ENCODE measurements at places on chromosomes 11 and 22. TPM values are rescaled to one million over a fixed set of nuclear protein-coding genes. Genes with fewer than 3 reads are reported as not detected.

DNA sequence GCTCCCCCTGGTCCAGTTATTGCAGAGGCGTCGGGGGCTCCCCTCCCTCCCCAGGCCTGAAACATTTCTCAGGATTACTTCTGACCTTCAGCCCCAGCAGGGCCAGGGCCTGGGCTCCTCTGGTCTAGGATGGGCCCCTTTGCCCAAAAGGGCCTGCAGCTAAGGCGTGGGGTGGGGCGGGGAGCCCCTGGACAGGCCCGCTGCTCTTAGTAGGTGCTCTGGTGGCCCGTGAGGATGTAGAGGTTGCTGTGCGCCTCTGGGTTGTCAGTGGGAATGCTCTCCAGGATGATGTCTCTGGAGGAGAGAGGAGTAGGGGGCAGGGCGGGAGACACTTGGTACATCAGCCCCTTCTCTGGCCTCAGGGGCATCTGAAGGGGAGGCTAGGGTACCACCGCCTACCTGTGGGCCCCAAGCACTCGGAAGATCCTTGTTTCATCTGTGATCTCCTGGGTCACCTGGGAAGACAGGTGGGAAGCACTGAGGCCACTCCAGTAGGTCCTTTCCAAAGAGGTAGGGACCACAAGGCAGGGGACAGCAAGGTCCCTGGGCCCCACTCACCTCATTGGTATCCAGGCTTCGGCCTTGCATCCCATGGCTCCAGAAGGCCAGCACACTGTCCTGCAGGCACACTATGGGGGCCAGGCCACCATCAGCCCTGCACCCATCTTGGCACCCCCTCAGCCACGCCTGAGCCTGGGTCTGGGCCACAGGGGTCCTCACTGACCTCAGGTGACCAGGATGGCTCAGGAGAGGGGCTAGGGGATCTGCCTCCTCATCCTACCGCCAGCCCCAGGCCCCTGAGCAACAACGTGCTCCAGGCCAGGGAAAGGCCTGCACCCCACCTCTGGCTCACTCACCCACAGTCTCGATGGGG, 11.2 kb upstream of the SF1 start:
- H3K4me1 ChIP-seq: peaks cover 23% of the 10 kb centered on the region
- H3K27ac ChIP-seq: no peak overlapping the region
- H3K36me3 ChIP-seq: peaks cover 47% of the 10 kb centered on the region
- no peak for DNase-seq
- H3K4me3 ChIP-seq: no peak overlapping the region

- H3K4me3 ChIP-seq: no peak overlapping the region
- peaks cover 60% of the 10 kb centered on the region for H3K36me3 ChIP-seq
- no peaks in the 10 kb centered on the region for H3K4me1 ChIP-seq
- no peak for DNase-seq
- H3K27me3 ChIP-seq: no peaks in the 10 kb centered on the region
Measured at GRCh38 chr11:117409511-117409910, 81.9 kb downstream of the CEP164 start.

- H3K27me3 ChIP-seq: no peaks in the 10 kb centered on the region
- no peaks in the 10 kb centered on the region for H3K4me1 ChIP-seq
- no peak overlapping the region for H3K27ac ChIP-seq
Measured at GRCh38 chr11:91560434-91560833, 664.2 kb upstream of the FAT3 start.

Gene APOC3
- total RNA-seq: not detected
